Retina (tissue), 1 donor: ENCODE measurements at places on chromosomes 5 and 9.

DNA sequence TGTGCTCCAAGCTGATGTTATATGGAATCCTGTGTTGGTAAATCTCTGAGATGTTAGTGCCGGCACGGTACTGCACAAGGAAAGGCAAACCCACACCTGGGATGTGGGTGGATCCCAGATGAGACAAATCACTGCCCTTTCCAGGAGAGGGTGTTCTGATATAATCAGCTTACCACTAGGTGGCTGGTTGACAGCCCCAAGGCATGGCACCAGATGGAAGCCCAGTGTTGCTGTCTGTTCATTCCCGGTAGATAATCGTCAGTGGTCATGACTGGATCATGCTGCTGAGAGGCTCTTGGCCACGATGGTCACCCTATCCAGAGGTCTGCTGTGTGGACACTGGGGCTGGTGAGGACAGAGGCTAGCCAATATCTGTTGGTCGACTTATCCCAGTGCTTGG, 184.0 kb downstream of the CACNA1B start:
- no peak for DNase-seq

GRCh38 chr5:135850231-135850630, 15.8 kb downstream of the SLC25A48 start:
- no peak for DNase-seq

DNA sequence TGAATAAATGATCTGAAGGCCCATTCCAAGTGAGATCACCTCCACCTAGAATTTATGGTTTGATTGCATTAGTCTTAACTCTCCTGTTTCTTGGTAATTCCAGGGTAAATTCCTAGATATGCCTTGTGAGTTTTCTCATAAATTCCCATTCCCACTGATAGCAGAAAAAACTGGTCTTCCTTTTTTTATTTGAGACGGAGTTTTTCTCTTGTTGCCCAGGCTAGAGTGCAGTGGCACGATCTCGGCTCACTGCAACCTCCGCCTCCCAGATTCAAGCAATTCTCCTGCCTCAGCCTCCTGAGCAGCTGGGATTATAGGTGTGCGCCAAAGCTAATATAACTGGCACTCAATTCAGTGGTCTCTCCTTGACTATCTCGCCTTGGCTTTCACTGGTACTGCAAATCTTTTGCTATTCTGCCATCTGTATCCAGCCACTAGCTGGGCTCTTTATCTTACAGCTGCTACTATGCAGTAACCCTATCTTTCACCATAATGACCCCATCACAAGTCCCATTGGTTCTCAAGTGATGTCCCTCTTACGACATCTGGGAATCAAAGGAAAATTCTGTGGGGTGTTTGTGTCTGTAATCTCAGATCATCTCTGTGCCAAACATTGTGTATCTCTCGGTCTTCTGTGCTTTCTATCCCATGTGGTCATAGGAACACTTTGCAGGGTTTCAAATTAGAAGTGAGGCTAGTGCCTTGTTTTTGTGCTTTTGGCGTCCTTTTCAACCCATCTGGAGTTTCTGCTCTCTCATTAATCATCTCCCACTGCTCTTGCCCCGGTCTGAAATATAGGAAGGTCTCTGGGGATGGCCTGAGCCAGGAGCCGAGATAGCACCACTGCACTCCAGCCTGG, 14.4 kb downstream of the HNRNPK start:
- peak; percentile 20 for DNase-seq

- peak; percentile 74 for DNase-seq
These were observed 1.4 kb downstream of the NR6A1 start for GRCh38 chr9:124769549-124770358.

- peak; percentile 75 for DNase-seq
These were observed 98.4 kb upstream of the CPLX2 start for GRCh38 chr5:175772747-175773533.

DNA sequence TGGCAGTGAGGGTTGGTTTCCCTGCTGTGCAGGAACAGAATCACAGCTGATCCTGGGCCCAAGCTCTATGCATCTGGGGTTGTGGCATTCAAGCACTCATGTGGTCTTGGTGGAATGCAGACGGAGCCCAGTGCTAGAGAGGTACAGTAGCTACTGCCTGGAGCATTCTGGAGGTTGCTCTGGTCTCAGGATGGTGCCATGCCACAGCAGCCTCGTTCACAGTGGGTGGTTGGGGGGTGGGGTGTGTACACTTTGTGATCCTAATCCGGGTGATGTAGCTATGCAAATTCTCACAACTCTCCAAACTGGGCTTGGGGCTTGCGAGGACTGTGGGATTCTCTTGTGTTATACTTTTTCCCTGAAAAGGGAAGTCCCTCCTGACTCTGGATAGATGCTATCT, 45.2 kb downstream of the FGD3 start:
- DNase-seq = no peak

DNA sequence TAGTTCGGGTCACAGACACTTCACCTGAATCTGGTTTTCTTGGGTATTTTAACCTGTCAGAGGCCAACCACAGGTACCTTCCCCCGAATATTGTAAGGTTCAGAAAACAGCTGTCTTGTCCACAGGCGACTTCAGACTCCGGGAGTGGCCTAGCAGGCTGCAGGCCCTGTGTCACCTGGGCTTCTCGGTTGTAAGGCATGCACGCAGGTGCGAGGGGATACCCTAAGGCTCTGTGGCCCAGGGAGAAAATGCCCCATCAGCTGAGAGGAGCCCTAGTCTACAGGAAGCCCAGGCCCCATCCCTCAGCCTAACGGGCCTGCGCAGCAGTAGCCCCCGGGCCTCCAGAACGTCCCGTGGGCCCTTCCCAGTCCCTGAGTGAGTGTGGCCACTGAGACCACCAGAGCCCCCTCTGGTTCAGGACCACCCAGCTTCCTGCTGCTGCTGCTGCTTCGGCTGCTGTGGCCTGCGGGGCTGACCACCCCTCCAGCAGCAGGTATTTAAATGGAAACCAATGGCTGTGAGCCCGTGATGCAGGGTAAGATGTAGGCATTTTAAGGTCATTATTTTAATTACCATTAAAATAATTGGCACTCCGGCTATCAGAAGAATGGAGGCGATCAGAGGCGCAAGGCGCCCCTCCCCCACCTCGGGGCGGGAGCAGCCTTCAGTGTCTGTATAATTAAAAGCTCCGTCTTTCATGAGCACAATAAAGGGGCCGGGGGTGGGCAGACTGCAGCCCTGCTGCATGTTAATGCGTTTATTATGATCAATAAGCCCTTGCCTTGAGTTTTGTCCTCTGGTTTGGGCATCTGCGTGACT, 65.4 kb downstream of the PSMB7 start:
- DNase-seq = peak; percentile 79

GRCh38 chr9:122398371-122398924, 27.6 kb downstream of the PTGS1 start:
- DNase-seq = no peak

DNA sequence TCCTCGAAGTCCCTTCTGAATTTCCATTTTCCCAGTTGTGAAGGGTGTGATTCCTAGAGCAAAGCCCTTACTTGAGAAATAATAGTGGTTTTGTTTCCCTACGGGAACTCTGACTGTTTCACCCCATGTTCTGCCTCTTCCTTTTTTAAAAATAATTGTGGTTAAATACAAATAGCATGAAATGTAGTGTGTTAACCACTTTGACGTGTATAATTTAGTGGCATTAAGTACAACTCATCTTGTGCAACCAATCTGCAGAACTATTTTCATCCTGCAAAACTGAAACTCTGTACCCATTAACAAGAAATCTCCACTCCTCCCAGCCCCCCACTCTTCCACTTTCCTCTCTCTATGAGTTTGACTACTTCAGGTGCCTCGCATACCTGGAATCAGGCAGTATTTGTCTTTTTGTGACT, 35.6 kb upstream of the HAND1 start:
- no peak for DNase-seq

DNA sequence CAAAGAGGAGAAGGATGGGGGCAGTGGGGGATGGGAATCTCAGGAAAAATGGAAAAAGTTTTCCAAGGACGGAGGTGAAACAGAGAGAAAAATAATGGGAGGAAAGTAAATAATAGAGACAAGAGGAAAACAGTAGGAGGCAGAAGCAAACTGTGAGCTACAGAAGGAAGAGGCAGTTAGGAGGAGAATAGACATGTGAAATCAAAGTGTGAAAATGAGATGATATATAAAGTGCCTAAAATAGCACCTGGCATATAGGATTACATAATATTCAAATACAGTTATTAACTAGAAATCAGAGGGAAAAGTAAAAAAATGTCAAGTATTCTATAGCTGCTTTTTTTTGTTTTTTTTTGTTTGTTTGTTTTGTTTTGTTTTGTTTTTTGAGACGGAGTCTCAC, 44.0 kb upstream of the PLIN2 start:
- no peak for DNase-seq

DNA sequence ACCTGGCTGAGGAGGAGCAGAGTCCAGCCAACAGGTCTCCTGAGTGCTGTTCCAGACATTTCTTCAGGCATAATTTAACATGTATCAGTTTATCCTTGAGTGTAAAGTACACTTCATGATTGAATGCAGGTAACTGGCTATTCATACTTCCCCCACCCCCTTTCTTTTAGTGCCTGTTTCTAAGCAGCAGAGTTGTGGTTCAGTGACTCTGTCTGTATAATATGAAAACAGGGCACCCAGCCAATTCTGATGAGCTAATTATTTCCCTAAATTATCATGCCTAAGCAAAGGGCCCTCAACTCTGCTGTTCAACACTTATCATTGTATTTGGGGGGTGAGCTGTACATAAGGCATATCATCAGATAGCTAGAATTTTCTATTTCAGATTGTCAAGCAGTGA, 51.9 kb upstream of the ZSWIM6 start:
- no peak for DNase-seq
